ENCODE measurements at places on chromosomes 7 and 10.

GRCh38 chr7:50714857-50715256 is 67.8 kb downstream of the GRB10 start:
- DNase-seq: no peak

GRCh38 chr10:130171196-130171595 is 35.0 kb downstream of the GLRX3 start:
- DNase-seq: no peak

GRCh38 chr10:17622061-17622460 is 4.9 kb upstream of the HACD1 start:
- DNase-seq: no peak

- no peak for DNase-seq
These were observed 17.1 kb upstream of the MGMT start for GRCh38 chr10:129449893-129450292.

DNA sequence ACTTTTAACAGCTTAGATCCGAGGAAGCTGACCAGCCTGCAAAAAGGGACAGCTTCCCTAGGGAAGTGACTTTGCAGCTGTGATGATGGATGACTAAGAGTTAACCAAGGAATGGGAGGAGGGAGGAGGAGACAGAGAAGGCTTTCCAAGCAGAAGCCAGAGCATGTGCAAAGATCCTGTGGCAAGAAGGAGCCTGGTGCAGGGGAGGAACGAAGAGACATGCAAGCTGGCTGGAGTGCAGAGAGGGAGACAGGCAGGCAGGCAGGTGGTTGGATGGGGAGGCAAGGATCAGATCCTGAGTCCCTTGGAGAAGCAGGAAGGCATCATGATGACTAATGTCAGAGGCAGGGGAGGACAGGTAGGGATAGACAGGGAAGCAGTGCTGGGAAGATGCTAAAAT is 148.8 kb downstream of the PFKFB3 start:
- no peak for DNase-seq

GRCh38 chr7:36748017-36748487 is 23.8 kb upstream of the AOAH start:
- no peak for DNase-seq

- no peak for DNase-seq
These were observed 410.4 kb downstream of the INHBA start for GRCh38 chr7:41292487-41292886.

GRCh38 chr7:41481353-41481752 is 221.5 kb downstream of the INHBA start:
- no peak for DNase-seq

GRCh38 chr10:79127151-79127961 is 58.6 kb downstream of the ZMIZ1 start:
- no peak for DNase-seq
